ENCODE measurements at places on chromosomes 6 and 20.

GRCh38 chr20:20780127-20780824, 67.8 kb upstream of the RALGAPA2 start:
- no peak overlapping the region for H3K4me3 ChIP-seq
- peaks cover 8% of the 10 kb centered on the region for H3K27me3 ChIP-seq
- H3K4me1 ChIP-seq = no peaks in the 10 kb centered on the region
- H3K27ac ChIP-seq = no peak overlapping the region
- DNase-seq = no peak
- H3K36me3 ChIP-seq = no peaks in the 10 kb centered on the region

DNA sequence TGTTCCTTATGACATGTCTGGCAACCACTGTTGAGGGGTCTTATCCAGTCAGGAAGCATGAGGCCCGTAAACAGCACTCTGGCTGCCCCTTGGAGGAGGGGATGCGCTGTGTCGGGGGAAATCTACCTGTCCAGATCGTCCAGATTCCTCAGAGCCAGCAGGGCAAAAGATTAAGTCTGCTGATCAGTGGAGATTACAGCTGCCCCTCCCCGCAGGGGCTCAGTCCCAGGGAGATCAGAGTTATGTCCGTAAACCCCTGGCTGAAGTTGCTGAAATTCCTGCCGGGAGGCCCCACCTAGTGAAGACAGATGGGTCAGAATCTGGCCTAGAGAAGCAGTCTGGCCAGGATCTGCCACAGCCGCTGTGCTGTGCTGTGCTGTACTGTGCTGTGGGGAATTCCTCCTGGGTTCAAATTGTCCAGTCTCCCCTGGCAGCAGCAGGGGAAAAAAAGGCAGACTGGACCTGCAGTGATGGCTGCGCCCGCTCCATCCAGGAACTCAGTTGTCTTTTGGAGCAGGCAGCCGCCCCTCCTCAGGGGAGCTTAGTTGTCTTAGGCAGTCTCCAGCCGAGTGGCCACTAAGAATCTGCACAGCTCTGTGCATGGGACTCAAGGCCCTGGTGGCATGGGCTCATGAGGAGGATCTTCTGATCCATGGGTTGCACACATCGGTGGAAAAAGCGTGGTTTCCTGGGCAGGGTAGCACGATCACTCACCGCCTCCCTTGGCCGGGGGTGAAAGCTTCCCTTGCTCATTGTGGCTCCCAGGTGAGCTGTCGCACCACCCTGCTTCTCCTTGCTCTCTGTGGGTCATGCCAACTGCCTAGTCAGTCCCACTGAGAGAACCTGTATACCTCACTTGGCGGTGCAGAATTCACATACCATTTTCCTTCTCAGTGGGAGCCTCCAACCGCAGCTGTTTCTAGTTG, 1368.8 kb upstream of the ADGRB3 start:
- no peak for DNase-seq
- no peak overlapping the region for H3K27ac ChIP-seq
- no peaks in the 10 kb centered on the region for H3K27me3 ChIP-seq
- H3K4me3 ChIP-seq = no peak overlapping the region
- H3K4me1 ChIP-seq = no peaks in the 10 kb centered on the region

DNA sequence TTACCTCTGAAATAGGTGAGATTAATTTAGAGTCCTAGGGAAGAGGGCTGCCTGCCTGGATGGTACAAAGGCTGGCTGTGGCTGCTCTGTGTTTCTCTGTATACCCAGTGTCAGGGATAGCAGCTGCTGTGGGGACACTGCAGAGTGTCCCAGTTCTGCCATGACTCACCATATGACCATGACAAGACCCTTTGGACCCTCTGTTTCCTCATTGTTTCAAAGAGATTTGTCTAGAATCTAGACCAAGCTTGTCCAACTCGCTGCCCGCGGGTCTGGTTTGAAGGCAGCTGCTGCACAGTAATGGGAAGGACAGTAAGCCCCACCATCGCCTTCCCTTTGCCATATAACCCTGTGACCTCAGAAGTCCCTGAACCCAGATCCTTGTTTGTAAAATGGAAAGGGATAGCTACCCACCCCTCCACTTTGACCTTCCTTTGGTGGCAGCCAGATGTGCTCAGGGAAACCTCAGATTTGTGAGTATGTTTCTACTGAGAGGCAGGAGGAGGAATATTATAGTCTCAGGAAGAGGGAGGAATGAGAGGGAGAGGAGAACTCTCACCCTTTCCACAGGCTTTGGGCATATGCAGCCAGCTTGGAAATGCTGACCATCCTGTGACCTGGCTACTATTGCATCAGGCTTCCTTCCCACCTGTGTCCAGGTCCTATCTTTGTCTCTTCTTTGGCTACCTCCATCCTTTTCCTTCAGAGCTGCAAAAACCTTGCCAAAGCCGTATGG, 14.0 kb downstream of the PLCG1 start:
- H3K4me1 ChIP-seq = peaks cover 23% of the 10 kb centered on the region
- H3K36me3 ChIP-seq = no peaks in the 10 kb centered on the region
- DNase-seq = no peak
- H3K4me3 ChIP-seq = no peak overlapping the region

DNA sequence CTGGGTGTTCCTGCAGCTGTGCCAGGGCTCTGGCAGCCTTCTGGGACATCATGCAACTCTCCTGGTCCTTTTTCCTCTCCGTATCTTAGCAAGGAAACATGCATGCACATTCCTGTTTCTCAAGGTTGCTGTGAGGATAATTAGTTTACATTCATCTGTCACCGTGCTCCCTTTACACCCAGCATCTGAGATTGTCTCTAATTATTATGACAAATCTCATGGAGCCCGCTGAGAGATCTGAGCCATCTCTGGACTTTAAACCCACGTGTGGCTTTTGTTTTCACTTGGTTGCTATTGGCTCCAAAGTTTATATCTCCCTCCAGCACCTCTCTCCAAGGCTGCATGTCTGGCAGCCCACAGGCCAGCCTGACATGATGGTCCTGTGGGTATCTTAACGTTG, 167.6 kb downstream of the UNC5CL start:
- peaks cover 20% of the 10 kb centered on the region for H3K27me3 ChIP-seq
- no peaks in the 10 kb centered on the region for H3K4me1 ChIP-seq
- DNase-seq = no peak
- no peak overlapping the region for H3K27ac ChIP-seq

DNA sequence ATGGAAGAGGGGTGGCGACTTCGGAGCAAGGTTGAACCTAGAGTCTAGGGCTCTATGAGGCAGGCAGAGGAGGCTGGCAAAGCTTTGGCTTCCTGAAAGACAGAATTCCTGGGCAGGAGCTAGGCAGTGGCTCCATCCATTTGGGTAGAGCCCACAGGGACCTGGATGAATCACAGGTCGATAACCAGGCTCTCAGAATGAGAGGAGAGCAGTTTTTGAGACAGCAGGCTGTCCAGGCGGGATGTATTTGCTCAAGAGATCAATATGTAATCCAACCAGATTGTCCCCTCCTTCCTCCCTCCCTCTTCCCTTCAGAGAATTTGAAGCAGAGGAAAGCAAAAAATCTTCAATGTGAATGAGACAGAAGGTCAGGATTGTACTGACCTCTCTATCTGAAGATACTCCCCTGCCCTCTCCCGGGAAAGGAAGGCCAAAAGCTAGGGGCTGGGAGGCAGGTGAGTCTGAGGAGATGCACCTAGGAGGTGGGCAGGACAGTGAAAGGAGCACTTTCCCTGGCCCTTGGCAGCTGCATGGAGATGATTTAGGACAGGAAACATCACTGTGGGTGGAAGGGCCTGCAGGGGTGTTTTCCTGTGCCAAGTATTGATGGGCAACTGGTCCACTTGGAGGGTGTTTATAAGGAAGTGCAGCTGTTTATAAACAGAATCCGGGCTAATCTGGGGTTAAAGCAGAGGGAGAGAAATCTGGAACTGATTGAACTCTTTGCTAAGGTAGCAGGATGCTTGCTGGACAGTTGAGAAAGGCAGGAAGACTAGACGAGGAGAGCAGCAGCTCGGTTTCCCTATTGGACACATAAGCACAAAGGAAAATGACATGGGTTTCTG, 212.4 kb upstream of the LRFN2 start:
- H3K27ac ChIP-seq = no peak overlapping the region
- H3K4me1 ChIP-seq = no peaks in the 10 kb centered on the region
- DNase-seq = no peak

DNA sequence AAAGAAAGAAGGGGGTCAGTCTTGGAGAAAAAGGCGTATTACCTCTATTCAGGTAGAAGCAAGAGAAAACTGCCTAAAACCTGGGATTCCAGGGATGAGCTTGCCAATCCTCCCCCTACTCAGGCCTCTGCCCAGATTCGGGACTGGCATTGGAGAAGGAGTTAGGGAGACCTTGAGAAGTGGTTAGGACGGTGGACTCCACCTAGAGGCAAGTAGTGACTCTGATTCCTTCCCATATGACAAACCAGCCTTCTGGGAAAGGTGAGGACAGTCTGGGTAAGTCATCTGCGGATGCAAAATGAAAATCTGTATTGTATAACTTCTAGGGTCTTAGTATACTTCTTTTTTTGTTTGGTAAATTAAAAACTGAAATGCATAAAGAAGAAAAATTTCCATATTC, 43.8 kb downstream of the SLX4IP start:
- H3K36me3 ChIP-seq = no peaks in the 10 kb centered on the region
- no peaks in the 10 kb centered on the region for H3K4me1 ChIP-seq
- no peak overlapping the region for H3K27ac ChIP-seq
- no peak overlapping the region for H3K4me3 ChIP-seq
- DNase-seq = no peak

- peaks cover 73% of the 10 kb centered on the region for H3K36me3 ChIP-seq
- H3K27me3 ChIP-seq = no peaks in the 10 kb centered on the region
- H3K4me3 ChIP-seq = no peak overlapping the region
- peak overlapping the region; percentile 30 for H3K27ac ChIP-seq
- peaks cover 5% of the 10 kb centered on the region for H3K4me1 ChIP-seq
Measured at GRCh38 chr6:30619561-30619960, 1.9 kb downstream of the MRPS18B start.

DNA sequence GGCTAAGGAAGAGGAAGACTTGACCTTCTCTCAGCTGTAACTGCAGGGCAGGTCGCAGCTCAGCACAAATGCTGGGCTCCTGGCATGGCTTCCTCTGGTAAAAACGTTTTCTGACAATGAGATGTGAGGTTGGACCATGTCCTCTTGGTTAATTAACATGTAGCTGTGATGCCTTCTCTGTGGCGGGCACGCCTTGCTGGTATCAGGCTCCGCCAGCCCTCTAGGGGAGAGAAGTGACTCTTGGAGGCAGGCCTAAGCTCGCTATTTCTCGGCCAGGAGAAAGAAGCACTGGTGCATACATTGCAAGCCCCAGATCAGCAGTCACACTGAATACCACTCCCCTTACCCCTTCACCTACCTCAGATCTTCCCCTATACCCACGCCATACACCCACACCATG, 65.0 kb downstream of the QRSL1 start:
- peaks cover 7% of the 10 kb centered on the region for H3K27me3 ChIP-seq
- H3K27ac ChIP-seq = no peak overlapping the region
- H3K4me3 ChIP-seq = no peak overlapping the region
- no peaks in the 10 kb centered on the region for H3K36me3 ChIP-seq
- DNase-seq = no peak

GRCh38 chr6:113281014-113281413, 576.1 kb upstream of the MARCKS start:
- no peaks in the 10 kb centered on the region for H3K36me3 ChIP-seq
- no peak overlapping the region for H3K27ac ChIP-seq
- H3K4me1 ChIP-seq = no peaks in the 10 kb centered on the region
- H3K27me3 ChIP-seq = no peaks in the 10 kb centered on the region

- H3K4me3 ChIP-seq = no peak overlapping the region
- H3K4me1 ChIP-seq = peaks cover 5% of the 10 kb centered on the region
- no peaks in the 10 kb centered on the region for H3K27me3 ChIP-seq
- DNase-seq = no peak
- H3K36me3 ChIP-seq = no peaks in the 10 kb centered on the region
Measured at GRCh38 chr20:48864738-48865318, 37.0 kb upstream of the PREX1 start.

DNA sequence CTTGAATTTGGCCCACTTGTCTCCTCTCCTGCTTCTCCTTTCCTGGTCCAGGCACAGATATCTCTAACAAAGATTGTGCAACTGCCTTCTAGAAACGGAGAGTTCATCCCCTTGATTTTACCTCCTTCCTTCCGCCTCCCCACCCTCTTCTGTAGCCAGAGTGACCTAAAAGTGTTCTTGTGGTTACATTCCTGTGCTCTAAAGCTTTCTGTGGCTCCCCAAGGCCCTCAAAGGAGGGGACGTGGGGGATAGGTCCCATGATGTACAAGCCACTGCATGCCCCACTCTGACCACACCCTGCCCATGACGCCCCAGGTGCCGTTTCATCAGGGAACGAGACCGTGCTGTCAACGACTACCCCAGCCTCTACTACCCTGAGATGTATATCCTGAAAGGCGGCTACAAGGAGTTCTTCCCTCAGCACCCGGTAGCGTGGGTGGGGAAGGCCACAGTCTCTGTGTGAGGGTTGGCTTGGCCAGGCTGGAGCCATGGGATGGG, 8.2 kb downstream of the CDC25B start:
- H3K36me3 ChIP-seq = peaks cover 61% of the 10 kb centered on the region
- H3K4me1 ChIP-seq = peaks cover 8% of the 10 kb centered on the region
- no peak overlapping the region for H3K4me3 ChIP-seq
- DNase-seq = no peak
- H3K27me3 ChIP-seq = no peaks in the 10 kb centered on the region

- no peaks in the 10 kb centered on the region for H3K36me3 ChIP-seq
- peaks cover 16% of the 10 kb centered on the region for H3K27me3 ChIP-seq
- no peaks in the 10 kb centered on the region for H3K4me1 ChIP-seq
- DNase-seq = no peak
- H3K27ac ChIP-seq = no peak overlapping the region
Measured at GRCh38 chr20:37494301-37494700, 26.7 kb upstream of the NNAT start.

DNA sequence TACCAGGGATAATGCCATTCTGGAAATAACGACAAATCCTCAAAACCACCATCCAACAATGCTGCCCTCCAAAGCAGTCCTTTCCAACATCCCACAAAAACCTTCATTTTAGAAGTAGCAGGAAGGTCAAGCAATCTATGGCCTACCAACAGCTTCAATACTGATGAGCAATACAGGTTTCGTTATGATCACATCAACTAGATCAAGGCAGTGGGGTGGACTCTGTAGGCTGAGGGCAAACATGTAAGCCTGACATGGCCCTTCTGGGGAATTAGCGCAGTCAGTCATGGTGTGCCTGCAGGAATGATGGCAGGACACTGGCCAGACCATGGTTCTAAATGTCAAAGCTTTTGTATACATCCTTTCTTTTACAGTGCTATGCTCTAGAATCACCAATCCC, 41.7 kb downstream of the EZR start:
- H3K4me1 ChIP-seq = no peaks in the 10 kb centered on the region
- H3K4me3 ChIP-seq = no peak overlapping the region
- peaks cover 94% of the 10 kb centered on the region for H3K36me3 ChIP-seq
- DNase-seq = no peak
- no peaks in the 10 kb centered on the region for H3K27me3 ChIP-seq

DNA sequence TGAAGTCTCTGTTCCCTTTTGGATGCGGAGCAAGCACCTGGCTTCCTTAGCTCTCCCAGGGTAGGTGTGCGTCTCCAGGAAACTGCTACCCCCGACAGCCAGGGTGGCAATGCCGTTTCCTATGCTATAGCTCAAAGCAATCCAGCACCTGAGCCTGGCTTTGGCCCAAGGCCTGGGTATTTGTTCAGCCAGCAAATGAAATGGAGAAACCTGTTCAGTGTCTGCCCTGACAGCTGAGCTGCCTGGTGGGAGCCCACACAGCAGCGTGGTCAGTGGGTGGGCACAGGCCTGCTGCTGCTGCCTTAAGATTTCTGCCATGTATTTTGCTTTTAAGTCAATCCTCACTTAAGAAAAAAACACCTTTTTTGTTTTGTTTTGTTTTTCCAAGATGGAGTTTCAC, 13.7 kb downstream of the SPATA2 start:
- peaks cover 29% of the 10 kb centered on the region for H3K36me3 ChIP-seq
- H3K4me3 ChIP-seq = no peak overlapping the region
- no peak overlapping the region for H3K27ac ChIP-seq
- no peak for DNase-seq

GRCh38 chr20:53755733-53756531, 162.3 kb upstream of the ZNF217 start:
- H3K27ac ChIP-seq = no peak overlapping the region
- DNase-seq = no peak
- H3K4me3 ChIP-seq = no peak overlapping the region
- no peaks in the 10 kb centered on the region for H3K36me3 ChIP-seq
- no peaks in the 10 kb centered on the region for H3K27me3 ChIP-seq
- H3K4me1 ChIP-seq = peaks cover 34% of the 10 kb centered on the region
